ENCODE measurements at places on chromosomes 12 and 14.
A peak's percentile ranks its signal among the peaks of the same experiment; 100 is the strongest.

GRCh38 chr12:16608946-16609539, 3.1 kb upstream of the LMO3 start:
- DNase-seq, result no peak

DNA sequence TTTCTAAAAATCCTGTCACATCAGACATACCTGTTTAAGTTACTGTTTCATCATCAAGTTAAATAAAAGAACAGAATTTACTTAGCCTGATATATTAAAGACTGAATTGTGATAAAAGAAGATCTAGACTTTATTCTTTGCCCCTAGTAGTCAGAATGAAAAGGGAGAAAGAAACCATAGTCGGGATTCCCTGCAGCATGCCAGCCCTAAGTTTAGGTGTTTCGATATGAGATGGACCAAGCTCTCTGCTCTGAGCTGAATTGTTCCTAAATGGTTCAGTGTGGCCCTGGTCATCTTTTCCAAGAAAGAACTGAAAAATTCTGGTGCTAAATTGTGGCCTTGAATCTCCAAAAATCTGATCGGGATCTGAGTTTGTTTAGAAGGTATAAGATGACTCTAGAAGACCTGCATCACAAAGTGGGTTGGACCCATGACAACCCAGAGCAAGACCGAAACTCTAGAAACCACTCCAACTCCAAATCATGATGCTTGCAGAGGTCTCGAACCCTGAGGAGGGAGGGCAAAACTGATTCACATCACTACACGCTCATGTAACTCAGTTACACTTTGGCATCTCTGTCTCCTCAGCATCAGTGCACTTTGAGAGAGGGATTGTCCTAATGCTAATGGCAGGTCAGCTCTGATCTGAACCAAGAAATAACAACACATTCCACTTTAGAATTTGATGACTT, 15.7 kb downstream of the PTGER2 start:
- no peak for DNase-seq

- no peak for DNase-seq
These were observed 3.2 kb downstream of the CRIP2 start for GRCh38 chr14:105477660-105478397.

GRCh38 chr12:2246358-2246757, 193.6 kb downstream of the CACNA1C start:
- DNase-seq, result no peak

- DNase-seq, result no peak
These were observed 181.8 kb downstream of the FUT8 start for GRCh38 chr14:65594153-65594881.

GRCh38 chr12:117437516-117438255, 76.3 kb upstream of the NOS1 start:
- no peak for DNase-seq

DNA sequence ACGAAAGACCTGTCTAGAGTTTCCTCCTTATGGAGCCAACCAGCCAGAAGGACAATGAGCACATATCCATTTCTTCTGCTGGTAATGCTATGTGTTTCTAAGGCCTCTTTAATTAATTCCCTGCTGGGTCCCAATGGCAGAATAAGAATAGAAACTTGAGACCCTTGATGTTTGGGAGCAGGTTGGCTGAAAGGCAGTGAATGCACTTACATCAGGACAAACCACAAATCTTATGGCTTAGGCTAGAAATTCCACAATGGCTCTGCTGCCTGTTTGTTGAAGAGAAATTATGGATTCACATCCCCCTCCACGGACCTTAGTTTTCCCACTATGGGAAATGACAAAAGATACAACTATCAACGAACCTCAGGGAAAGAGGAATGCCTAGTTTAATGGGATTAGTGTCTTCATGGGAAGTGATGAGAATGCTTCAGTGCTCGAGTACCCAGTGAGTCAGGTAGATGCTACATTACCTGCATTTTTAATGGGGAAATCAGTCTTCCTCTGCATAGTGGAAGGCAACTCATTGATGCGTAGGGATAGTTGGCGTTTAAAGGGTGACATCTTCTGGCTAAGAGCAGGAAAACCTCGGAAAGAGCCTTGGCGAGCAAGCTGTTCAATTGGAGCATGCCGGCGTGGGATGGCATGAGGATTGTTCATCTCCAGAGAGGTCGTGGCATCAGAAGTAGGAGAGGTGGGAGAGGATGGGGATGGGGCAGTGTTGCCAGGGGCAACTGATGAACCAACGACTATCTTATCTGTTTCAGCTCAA, 46.5 kb downstream of the PAPLN start:
- DNase-seq, result peak; percentile 49

GRCh38 chr12:82120901-82121300, 237.3 kb downstream of the CCDC59 start:
- no peak for DNase-seq

- no peak for DNase-seq
These were observed 89.4 kb upstream of the SYT10 start for GRCh38 chr12:33529031-33529430.

DNA sequence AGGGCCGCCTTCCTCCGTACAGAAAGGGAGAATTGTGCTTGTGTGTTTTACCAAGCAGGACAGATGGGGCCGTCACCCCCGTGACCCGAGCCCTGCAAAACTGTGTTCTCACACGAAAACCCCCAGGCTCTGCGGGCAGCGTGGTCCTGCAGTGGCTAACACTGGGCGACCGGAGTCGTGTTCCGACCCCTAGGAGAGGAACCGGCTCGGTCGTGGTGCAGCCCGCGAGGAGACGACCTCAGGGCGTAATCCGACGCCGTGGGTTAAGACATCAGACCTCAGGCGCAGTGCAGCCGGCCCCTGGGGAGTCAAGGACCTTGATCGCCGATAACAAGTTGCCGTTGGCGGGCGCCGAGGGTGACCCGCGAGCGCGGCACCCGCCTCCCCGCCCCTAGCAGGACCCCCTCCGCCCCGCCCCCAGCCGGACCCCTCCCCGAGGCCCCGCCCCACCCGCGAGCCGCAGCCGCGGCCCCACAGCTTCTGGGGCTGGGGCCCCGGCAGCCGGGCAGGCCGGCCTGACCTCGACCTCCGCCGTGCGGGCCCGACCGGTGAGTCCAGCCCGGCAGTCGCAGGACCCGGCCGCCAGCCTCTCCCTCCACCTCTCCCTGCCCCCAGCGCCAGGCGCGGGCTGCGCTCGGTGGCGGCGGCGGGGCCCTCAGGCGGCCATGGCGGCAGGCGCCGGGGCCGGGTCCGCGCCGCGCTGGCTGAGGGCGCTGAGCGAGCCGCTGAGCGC, at the start of gene CHPT1:
CHPT1 (plus strand) TSS at position 444 of the 733 bp plus-strand sequence; CDS start at position 666, 222 bp downstream.
- peak; percentile 24 for DNase-seq

GRCh38 chr14:23171222-23171975, 12.1 kb downstream of the SLC7A8 start:
- peak; percentile 85 for DNase-seq

DNA sequence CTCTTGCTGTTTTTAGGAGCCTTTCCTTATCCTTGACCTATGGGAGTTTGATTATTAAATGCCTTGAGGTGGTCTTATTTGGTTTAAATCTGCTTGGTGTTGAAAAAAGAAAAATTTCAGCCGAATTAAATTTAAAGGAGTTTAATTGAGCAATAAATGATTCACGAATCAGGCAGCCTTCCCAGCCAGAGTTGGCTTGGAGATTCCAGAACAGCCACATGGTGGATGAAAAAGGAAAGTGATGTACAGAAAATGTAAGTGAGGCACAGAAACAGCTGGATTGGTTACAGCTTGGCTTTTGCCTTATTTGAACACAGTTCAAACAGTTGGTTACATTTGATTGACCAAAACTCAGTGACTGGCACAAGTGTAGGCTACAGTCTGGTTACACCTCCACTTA, 69.7 kb downstream of the WASHC3 start:
- DNase-seq, result peak; percentile 2

- no peak for DNase-seq
These were observed 235.3 kb downstream of the PLCZ1 start for GRCh38 chr12:18502422-18502968.

DNA sequence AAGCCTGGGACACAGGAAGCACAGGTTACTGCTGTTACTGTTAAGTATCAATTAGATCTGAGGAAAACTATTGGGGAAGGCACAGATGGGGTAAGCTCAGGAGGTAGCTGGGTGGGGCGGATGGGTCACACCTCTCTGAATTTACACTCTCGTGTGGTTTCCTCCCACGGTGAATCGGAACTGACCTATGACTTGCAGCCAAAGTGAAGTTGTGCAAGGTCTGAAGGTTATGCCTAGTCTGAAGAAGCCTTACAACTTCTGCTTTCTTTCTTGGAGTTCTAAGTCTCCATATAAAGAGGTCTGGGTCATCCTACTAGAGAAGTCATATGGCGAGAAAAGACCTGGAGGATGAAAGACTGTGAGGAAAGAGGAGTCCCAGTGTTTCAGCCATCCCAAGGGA, 25.6 kb upstream of the GPATCH2L start:
- no peak for DNase-seq

DNA sequence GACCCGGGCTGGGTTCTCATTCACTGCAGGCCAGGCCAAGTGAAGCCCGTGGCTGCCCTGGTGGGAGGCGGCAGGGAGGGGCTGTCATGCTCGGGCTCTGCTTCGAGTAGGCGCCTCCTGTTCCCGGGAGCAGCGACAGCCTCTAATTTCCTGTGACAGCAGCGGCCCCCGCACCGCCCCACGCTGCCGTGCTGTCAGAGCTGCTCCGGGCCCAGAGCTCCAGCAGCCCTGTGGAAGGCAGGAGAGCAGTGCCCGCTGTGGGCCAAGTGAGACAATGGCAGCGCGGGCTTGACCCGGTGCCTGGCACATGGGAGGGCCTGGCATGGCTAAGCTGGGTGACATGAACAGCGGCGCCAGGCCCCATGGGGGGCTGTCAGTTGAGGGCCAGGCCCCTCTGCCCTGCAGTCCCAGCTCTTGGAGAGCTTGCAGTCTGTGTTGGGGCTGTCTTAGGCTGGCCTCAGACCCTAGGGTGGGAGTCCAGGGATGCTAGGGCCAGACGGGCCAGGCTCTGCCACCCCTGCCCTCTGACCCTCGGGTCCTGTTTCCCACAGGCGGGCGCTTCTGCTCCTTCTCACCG, 5.1 kb downstream of the TRMT61A start:
- no peak for DNase-seq

DNA sequence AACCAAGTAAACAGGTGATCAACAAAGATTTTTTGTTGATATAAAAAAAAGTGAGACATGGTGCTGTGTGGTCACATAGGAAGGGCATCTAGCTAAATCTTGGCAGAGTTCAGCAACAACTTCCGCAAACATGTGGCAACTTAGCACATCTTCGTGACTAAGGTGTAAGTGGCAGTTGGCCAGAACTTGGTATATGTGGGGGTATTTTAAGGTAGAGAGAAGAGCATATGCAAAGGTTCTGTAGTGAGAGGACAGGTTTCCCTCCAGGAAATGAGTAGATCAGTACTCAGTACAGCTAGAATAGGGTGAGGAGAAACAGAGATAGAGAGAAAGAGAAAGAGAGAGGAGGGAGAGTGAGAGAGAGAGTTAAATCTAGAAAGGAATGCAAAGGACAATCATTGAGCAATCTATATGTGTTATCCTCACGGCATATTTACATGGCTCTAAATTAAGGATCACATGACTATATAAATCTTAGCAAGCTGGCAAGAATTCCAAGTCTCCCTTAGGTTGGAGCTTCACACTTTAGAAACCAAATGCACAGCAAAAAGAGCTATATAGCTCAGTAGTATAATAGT, 227.7 kb upstream of the HMGA2 start:
- peak; percentile 75 for DNase-seq

GRCh38 chr12:51323966-51324895, at the start of gene BIN2:
Gene BIN2 (minus strand): TSS chr12:51324174. CDS start chr12:51324102, 72 bp downstream.
- no peak for DNase-seq

DNA sequence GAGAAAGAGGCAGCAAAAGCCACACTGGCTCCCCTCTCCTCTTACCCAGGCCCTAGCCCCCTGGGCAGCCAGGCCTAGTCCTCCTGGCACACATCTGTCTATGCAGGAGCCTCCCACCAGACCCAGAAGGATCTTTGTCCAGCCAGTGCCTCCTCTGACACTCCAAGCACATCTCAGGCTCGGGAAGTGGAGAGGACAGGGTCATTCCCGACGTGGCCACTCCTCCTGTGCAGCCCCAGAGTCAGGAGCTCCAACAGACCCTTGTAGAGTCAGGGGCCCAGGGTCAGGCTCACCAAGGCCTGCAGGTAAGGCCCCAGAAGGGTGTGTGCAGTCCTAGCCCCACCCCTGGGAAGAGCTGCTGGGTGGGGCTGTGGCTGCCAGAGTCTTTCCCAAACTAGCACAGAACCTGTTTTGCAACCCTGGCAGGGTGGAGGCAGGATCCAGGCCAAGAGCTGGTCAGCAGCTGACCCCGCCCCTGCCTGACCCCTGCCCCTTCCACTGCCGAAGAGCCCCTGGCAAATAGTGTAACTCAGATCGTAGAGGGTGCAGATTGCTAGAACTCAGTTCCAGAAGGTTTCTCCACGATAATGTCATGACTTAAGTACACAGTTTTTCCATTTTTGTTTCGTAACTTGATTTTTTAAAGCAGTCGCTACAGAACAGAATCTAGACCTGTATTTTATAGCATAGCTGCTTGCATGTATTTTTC, 26.6 kb upstream of the PNMA1 start:
- peak; percentile 53 for DNase-seq

All from amniotic epithelial cell (primary cell).